ENCODE measurements at places on chromosomes 7 and 10.

GRCh38 chr10:71769279-71769823, 4.0 kb downstream of the VSIR start:
- no peak for DNase-seq

GRCh38 chr10:124164264-124164663, 70.9 kb upstream of the CHST15 start:
- DNase-seq, result no peak

GRCh38 chr10:54063514-54063913, 737.5 kb downstream of the PCDH15 start:
- DNase-seq, result no peak

- no peak for DNase-seq
Observed at GRCh38 chr10:120741396-120741795, 109.8 kb upstream of the WDR11 start.

- DNase-seq, result no peak
Observed at GRCh38 chr7:84508606-84509005, 314.0 kb upstream of the SEMA3A start.

DNA sequence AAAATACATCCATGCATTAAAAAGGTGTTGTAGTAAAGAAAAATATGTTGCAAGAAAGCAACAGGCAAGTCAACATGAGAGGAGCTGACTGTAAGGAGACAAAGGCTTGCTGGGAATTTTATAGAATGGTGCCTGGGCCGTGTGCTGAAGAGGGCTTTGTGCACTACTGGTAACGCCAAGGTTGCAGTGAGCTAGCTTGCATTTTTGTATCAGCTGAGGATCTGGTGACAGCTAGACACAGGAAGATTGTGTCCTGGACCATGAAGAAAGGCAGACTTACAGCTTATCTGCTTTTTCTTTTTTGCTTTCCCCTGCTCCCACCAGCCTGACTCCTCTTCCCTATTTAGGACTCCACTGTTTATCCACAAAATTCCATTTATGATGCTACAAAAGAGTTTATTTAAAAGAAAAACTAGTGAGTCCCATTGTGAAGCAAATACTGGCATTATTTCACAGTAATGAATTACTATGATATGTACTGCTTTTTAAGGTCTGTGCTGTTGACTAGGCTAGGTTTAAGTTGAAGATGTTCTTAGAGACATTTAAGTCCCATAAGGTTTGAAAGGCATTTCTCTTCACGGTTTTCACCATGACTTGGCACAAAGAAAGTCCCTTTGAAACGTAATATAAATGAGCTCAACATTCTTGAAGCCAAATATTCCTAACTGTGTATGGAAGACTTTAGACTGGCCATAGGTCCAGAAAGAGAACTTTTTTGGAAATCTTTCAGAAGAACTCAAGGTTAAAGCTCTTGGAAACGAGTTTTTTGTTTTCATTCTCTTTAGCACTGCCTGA, 88.6 kb downstream of the SEC23IP start:
- DNase-seq, result no peak

DNA sequence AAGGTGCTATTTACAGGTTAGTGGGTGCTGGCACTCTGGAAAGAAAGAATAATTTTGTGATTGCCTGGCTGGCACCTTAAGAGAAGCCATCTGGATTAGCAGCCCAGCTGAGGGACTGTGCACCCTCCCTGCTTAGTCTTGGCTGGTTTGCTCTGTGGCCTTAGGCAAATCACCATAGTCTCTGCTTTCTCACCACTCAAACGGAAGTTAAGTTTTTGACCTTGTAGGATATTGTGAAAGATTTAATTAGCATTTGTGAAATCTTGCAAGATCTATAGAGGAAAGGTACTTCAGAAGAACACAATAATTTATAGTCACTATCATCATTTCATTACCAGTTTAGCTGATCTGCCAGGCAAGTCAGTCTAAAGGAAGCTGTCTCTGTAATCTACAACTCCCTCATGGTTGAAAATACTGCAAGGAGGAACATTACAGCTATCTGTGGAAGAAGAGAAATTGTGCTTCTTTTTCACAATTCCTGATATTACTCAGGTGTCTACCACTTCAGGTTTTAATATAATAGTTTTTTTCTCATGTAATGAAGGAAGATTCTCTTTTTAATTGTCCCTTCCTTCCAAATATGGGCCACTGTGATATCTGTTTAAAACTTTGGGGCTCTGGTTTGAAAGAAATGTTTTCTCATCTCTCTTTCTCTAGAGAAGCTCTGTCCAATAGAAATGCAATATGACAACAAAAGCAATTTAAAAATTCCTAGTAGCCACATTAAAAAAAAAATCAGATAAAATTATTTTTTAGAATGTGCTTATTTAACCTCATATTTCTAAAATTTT, 219.6 kb downstream of the PTEN start:
- DNase-seq, result no peak
